Ureter (tissue), 1 donor: ENCODE measurements at places on chromosomes 2 and 18.
A peak's percentile ranks its signal among the peaks of the same experiment; 100 is the strongest.

- DNase-seq: peak; percentile 49
These were observed 163.5 kb downstream of the UXS1 start for GRCh38 chr2:106030287-106031268.

GRCh38 chr2:201924453-201924852, 109.2 kb upstream of the FZD7 start:
- DNase-seq: no peak

- DNase-seq: no peak
These were observed 35.2 kb upstream of the SCN9A start for GRCh38 chr2:166410828-166411472.

DNA sequence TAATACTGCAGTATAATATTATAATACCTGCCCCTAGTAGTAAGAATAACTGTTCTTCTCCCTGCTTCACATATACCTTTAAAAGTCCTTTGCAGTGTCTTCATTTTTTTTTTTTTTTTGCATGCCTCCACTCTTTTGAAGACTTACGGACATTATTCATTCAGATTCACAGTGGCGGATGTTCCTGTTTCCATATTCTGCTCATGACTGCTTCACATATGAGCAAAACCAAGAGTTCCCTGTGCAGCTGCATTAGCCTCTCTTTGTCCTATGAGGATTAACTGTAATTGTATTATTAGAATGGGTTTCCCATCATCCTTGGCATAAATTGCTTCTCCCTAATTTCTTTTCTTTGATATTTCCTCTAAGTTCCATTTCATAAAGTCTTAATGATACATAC, 12.8 kb downstream of the IL18RAP start:
- no peak for DNase-seq

DNA sequence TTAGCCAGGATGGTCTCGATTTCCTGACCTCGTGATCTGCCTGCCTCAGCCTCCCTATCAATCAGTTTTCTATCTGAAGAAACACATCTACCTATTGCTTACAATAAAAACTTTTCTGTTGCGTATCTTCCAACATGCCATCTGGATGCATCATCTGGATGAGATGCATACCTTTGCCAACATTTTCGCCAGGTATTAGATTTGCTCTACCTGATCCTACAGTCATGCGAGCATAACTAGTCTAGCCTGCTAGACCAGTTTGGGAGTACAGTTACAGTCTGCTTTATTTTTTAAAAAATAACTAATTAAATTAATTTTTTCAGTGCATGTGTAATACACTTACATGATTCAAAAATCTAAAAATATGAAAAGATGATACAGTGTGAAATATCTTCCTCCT, 334.0 kb upstream of the MEX3C start:
- no peak for DNase-seq
